GM23338 (cell line): ENCODE measurements at places on chromosomes 11 and 22.

GRCh38 chr11:19350160-19350559 lies 109.4 kb upstream of the E2F8 start:
- DNase-seq, result no peak

- DNase-seq, result no peak
Observed at GRCh38 chr11:11382858-11383532, 29.9 kb upstream of the CSNK2A3 start.

- no peak for DNase-seq
Observed at GRCh38 chr11:67268081-67268961, 2.0 kb downstream of the GRK2 start.

DNA sequence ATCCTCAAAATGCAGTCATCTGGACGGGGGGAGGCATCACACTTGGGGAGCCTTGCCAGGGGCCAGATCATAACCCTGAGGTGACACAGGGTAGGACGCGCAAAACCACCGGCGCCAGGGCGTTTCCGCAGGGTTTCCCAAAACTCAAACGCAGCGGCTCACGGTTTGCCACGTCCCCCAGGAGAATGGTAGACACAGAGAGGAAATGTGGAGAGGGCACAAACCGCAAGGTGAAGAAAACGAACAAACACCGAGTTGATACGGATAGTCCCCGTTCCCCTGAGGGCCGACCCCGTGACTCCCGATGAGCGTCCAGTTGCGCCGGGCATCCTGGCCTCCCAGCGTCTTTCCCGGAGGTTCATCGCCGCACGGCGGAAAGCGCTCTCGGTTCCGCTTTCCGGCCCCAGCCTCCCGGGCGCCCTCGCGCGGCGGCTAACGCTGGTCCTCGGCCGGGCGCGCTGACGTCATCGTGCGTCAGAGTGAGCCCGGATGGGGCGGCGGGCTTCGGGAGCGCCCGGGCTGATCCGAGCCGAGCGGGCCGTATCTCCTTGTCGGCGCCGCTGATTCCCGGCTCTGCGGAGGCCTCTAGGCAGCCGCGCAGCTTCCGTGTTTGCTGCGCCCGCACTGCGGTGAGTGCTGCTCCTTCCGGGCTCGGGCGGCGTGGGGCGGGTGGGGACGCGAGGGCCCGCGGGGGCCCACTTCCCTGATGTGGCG lies at the start of gene BIRC2:
Gene BIRC2, plus strand, starts transcription at position 467 of the 714 bp plus-strand sequence. CDS start 2,641 bp downstream, outside the sequence.
- peak; percentile 96 for DNase-seq

GRCh38 chr11:66371627-66372415 lies at the start of gene SLC29A2:
Gene SLC29A2 (minus strand): TSS chr11:66371760. CDS start chr11:66371591, 169 bp downstream.
- DNase-seq, result peak; percentile 98

DNA sequence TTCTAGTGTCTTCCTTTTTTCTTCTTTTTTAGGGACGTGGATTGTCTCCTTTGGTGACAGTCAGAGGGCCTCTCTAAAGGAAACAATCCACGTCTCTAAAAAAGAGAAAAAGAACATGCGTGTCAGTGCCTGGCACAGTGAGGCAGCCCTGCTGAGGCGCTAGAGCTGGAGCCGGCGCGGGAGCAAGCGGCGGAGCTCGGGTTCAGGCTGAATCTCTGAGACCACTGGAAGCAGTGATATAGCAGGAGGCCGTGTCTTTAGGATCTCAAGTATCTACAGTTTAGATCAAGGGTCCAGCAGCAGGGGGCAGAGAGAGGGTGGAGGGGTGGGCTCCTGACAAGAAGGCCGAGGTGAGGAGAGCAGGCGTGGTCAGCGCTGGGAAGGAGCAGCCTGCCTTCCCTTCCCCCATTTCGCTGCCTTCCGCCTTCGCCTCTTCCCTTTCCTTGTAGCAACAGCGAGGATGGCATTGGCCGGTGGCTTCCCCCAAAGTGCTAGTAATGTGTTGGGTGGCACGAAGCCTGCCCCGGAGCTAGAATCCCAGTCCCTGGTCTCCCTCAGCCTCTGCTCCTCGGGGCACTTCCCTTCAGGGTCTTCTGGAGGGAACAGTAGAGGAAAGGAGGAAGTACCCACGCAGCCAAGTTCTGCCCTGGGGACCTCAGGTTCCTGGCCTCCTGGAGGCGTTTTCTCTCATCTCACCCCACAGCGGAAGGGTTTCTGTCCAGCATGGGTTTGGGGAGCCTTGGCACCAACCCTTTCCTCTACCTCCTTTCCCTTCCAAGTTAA lies 28.2 kb upstream of the RAB1B start:
- no peak for DNase-seq

GRCh38 chr11:46426233-46426991 lies 34.8 kb upstream of the CHRM4 start:
- DNase-seq, result no peak

DNA sequence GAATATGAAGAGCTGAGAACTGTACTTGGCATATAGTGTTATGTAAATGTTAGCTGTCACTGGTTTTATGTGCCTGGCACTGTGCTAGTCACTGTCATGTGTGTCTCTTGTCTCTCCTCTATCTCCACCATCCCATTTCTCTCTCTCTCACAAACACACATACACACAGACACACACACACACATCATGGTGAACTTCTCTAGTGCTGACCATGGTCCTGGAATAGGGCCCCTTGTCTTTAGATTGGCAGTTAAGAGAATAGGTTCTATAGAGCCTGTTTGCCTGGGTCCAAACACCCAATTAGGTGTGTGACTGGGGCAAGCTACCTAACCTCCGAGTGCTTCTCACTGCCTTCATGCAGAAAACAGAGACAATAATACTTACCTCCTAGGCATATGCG lies 109.7 kb upstream of the NARS2 start:
- peak; percentile 52 for DNase-seq
